ENCODE measurements at places on chromosomes 11 and 22. TPM values are rescaled to one million over a fixed set of nuclear protein-coding genes. Genes with fewer than 3 reads are reported as not detected.

The FBLN1 gene
- 3.4 TPM for polyA plus RNA-seq

The OR52A1 gene
- not detected for polyA plus RNA-seq

The TMEM191B gene
- 41.5 TPM for polyA plus RNA-seq

The NLRP14 gene
- polyA plus RNA-seq: 0.48 TPM

The ISX gene
- polyA plus RNA-seq: not detected

The GAL3ST1 gene
- polyA plus RNA-seq: not detected

The OR2AG1 gene
- polyA plus RNA-seq: not detected
